A549 treated with CORT108297 at 1 μM for 4 hours (cell line): ENCODE measurements at places on chromosomes 3 and 15. TPM values are rescaled to one million over a fixed set of nuclear protein-coding genes. Genes with fewer than 3 reads are reported as not detected.

Gene CADM2
- 0.07 to 0.46 TPM (median 0.30 TPM) in 4 of 5 replicates, not detected in the other for total RNA-seq

Gene TPRG1
- total RNA-seq, result 0.11 to 0.28 TPM (median 0.15 TPM) in 5 replicates

Gene ITGA11
- total RNA-seq, result 2.4 to 7.8 TPM (median 5.0 TPM) in 5 replicates

Gene EPHB3
- total RNA-seq, result 0.29 to 0.50 TPM (median 0.30 TPM) in 5 replicates

Gene CLDN1
- 21.1 to 29.3 TPM (median 26.0 TPM) in 5 replicates for total RNA-seq

Gene RYR3
- 0.01 to 0.13 TPM (median 0.02 TPM) in 5 replicates for total RNA-seq

Gene TMED3
- 152 to 201 TPM (median 198 TPM) in 5 replicates for total RNA-seq

Gene UPK1B
- total RNA-seq, result 10.1 to 14.7 TPM (median 12.9 TPM) in 5 replicates

Gene SLC51A
- not detected in 5 replicates for total RNA-seq

Gene GOLGA8R
- total RNA-seq, result 0.12 to 0.35 TPM (median 0.26 TPM) in 5 replicates

Gene MYO5A
- 19.5 to 32.0 TPM (median 25.9 TPM) in 5 replicates for total RNA-seq

Gene C3orf62
- 1.5 to 2.2 TPM (median 1.9 TPM) in 5 replicates for total RNA-seq

Gene CP
- 3.8 to 8.1 TPM (median 5.3 TPM) in 5 replicates for total RNA-seq

Gene ITIH1
- total RNA-seq, result not detected in 5 replicates

Gene GPR149
- not detected in 5 replicates for total RNA-seq

Gene SKOR1
- total RNA-seq, result 0.02 to 0.05 TPM (median 0.04 TPM) in 4 of 5 replicates, not detected in the other

Gene SERPINI2
- not detected in 5 replicates for total RNA-seq

Gene KBTBD13
- not detected in 5 replicates for total RNA-seq

Gene HYAL3
- 7.0 to 9.6 TPM (median 8.9 TPM) in 5 replicates for total RNA-seq

Gene MYRIP
- total RNA-seq, result 0.03 to 0.04 TPM in 2 of 5 replicates, not detected in the others

Gene THRB
- total RNA-seq, result 1.1 to 1.7 TPM (median 1.2 TPM) in 5 replicates

Gene SLC38A3
- total RNA-seq, result 0.02 to 0.23 TPM (median 0.08 TPM) in 4 of 5 replicates, not detected in the other

Gene ERICH6
- total RNA-seq, result 0.18 TPM in 1 of 5 replicates, not detected in the others

Gene HACD3
- 132 to 149 TPM (median 144 TPM) in 5 replicates for total RNA-seq

Gene SCAMP5
- total RNA-seq, result 11.8 to 15.0 TPM (median 14.3 TPM) in 5 replicates

Gene MESP1
- 1.7 to 8.5 TPM (median 8.0 TPM) in 5 replicates for total RNA-seq

Gene P3H2
- total RNA-seq, result 28.4 to 46.4 TPM (median 35.6 TPM) in 5 replicates

Gene DAZL
- total RNA-seq, result not detected in 5 replicates

Gene MYL3
- total RNA-seq, result 0.12 to 0.25 TPM in 2 of 5 replicates, not detected in the others

Gene MUSTN1
- total RNA-seq, result 0.19 to 0.28 TPM (median 0.21 TPM) in 3 of 5 replicates, not detected in the others

Gene CPNE4
- 4.0 to 7.1 TPM (median 5.9 TPM) in 5 replicates for total RNA-seq

Gene IMPDH2
- total RNA-seq, result 152 to 164 TPM (median 157 TPM) in 5 replicates

Gene SLC6A11
- 0.04 to 0.09 TPM (median 0.07 TPM) in 5 replicates for total RNA-seq

Gene CATSPER2
- total RNA-seq, result 0.49 to 1.8 TPM (median 0.81 TPM) in 5 replicates

Gene CSTA
- 0.82 to 1.2 TPM (median 1.0 TPM) in 5 replicates for total RNA-seq

Gene GOLGA8J
- 0.06 to 0.07 TPM (median 0.06 TPM) in 3 of 5 replicates, not detected in the others for total RNA-seq

Gene CAND2
- total RNA-seq, result 0.31 to 0.50 TPM (median 0.46 TPM) in 5 replicates

Gene PRR20G
- total RNA-seq, result 0.13 to 0.19 TPM (median 0.17 TPM) in 3 of 5 replicates, not detected in the others

Gene FAM81A
- total RNA-seq, result 12.1 to 14.6 TPM (median 12.8 TPM) in 5 replicates

Gene ADAMTS9
- 0.48 to 0.92 TPM (median 0.51 TPM) in 5 replicates for total RNA-seq

Gene ASB7
- 9.9 to 13.4 TPM (median 11.6 TPM) in 5 replicates for total RNA-seq

Gene SMAD6
- 15.1 to 25.1 TPM (median 23.1 TPM) in 5 replicates for total RNA-seq

Gene COL6A6
- total RNA-seq, result not detected in 5 replicates
